NB4 (cell line): ENCODE measurements at places on chromosomes 3 and 15.

DNA sequence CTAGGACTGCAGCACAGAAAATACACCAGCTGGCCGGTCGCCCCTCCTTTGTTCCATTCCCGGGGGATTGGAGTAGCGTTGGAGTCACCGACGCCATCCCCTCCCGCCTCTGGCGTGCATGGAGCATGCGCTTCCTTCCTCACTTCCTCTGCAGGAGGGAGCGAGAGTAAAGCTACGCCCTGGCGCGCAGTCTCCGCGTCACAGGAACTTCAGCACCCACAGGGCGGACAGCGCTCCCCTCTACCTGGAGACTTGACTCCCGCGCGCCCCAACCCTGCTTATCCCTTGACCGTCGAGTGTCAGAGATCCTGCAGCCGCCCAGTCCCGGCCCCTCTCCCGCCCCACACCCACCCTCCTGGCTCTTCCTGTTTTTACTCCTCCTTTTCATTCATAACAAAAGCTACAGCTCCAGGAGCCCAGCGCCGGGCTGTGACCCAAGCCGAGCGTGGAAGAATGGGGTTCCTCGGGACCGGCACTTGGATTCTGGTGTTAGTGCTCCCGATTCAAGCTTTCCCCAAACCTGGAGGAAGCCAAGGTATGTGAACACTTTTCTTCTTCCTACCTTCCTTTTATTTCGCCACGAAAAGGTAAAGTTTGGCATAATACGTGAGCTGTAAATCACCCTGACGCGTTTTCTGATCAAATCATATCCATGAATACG, at the start of gene SCG3:
Gene SCG3, plus strand, starts transcription at position 201 of the 661 bp plus-strand sequence. Its CDS starts 253 bp downstream, at position 454.
- peak; percentile 88 for DNase-seq

DNA sequence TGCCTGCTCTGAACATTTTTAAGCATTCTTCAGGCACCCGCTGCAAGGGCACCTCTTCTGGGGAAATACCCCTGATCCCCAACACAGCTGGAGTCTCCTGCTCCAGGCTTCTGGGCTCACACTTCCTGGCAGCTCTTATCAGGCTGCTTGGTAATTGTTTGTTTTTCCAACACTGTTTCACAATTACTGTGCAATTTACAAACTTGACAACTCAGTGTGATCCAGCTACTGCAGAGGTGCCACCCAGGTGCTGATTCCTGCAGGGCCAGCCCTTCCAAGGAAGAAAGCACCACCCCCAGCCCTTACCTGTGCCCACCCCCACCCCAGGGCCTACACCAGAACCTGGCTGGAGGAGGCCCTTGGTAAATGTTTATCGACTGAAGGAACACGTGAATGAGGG, 66.5 kb downstream of the MAGEF1 start:
- DNase-seq = no peak

DNA sequence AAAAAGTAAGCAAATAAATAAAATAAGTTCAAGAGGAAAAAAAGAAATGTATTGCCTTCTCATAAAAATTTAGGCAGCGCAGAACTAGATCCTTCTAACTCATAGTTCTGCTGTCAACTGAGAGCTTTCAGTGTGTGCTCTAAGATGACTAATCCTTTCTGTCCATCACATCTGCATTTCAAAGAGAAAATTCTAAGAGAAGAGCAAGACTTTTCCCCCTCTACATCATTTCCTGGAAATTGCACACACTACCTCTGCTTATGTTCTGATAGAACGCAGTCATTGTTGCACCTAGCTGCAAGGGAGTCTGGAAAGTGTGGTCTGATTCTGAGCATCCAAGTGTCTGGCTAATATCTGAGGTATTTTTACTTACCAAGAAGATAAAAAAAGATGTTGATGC, 39.6 kb upstream of the SLCO3A1 start:
- DNase-seq = no peak

- no peak for DNase-seq
Measured at GRCh38 chr3:181851063-181851462, 139.3 kb downstream of the SOX2 start.

DNA sequence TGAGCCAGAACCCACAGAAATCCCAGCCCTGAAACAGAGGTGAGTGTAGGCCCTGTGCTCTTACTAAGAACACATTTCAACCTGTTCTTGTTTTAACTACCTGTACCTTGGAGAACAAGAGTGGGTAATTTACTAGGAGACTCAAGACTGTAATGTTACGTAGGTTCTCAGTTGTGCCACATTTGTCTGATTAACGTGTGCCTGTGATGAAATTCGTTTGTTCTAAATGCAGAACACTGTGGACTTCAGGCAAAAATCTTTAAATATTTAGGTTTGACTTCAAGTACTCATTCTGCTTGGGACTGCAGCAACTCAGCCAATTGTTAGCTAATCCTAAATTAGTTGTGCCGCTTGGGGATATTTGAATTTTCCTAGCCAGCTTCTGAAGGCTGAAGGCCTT, 28.3 kb downstream of the GTF2E1 start:
- no peak for DNase-seq

DNA sequence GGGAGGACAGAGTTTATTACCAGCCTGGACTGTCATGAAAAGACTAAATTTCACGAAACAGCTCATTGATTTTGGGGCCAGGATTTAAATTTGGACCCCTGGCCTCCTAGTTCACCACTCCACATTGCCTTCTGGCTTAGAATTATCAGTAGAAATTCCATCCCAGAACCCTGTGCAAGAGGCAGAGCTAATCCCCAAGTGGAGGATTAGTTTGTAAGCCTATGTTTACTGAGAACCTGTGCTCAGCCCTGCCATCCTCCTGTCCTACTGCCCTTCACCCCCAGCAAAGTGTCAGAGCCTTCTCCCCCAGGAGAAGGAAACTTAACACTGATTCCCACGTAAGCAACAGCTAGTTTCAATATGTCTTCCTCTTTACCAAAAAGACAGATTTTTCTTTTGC, 99.4 kb downstream of the SST start:
- DNase-seq = no peak

DNA sequence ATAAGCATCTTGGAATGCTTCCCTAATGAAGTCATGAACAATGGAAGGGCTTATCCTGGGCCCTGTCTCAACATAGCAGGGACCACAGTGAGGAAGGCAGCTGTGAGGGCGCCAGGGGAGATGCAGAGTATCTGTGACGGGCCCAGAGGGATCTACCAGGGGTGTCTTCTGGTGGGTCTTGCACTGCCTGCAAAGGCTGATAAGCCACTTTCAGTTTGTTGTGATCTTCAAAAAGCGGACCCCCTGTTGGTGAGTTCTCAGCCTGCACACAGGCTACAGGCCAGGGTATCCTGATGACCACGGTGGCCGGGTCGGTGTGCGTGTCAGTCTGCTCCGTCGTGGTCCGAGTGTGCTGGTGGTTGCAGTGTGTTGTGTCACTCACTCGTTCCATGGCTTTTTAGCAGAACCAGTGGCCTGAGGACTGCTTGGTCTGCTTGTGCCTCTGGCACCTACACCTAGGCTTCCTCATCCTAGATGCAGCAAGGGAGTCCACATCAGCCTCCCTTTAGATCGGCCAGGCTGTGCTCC, 46.8 kb downstream of the CHDH start:
- DNase-seq = no peak

- no peak for DNase-seq
Measured at GRCh38 chr3:98553753-98554152, 22.0 kb downstream of the GPR15 start.

- no peak for DNase-seq
Measured at GRCh38 chr3:159378396-159379194, 576.7 kb downstream of the MFSD1 start.

- no peak for DNase-seq
Measured at GRCh38 chr15:78064544-78064943, 13.0 kb downstream of the TBC1D2B start.

DNA sequence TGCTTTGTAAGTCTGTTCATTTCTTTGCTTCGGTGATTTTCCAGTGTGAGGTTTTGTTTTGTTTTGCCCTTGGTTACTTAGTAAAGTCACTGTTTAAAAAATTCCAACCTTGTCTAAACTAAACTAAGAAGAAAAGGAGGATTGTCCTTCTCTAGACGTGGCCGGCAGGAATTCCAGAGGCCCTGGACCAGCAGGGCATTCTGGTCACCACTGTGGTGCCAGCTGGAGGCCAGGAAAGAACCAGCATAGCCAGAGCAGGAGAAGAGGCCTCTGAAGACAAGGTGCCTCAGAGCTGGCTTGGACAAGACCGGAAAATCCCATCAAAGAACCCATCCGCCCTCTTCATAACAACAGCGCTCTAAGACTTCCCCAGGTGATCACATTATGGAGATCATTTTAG, 8.2 kb downstream of the PLOD2 start:
- no peak for DNase-seq

DNA sequence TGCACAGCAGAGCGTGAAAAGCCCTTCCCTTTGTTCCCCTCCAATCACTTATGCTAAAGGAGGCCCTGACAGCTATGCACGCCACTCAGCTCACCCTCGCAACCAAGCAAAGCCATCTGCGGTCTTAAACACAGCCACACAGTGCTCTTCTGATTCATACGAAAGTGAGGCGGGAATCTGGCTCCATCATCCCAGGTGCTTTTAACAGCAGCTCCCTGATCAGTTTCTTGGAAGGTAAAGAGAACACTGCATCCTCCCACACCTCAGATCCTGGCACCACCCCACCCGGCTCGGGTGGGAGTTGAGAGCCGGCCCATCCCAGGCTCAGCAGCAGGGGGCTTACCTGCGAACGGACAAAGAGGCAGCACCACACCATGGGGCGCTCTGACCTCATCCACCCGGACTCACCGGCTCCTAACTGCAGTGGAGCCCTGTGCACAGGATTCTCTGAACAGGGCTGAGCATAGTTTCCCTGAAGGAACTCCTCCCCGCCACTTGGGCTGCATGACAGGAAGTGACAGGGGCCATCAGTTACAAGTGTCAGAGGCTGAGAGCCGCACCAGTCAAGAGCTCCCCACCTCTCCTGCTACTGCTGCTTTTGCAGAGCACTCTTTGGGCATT, 114.3 kb upstream of the ARHGEF3 start:
- peak; percentile 40 for DNase-seq

DNA sequence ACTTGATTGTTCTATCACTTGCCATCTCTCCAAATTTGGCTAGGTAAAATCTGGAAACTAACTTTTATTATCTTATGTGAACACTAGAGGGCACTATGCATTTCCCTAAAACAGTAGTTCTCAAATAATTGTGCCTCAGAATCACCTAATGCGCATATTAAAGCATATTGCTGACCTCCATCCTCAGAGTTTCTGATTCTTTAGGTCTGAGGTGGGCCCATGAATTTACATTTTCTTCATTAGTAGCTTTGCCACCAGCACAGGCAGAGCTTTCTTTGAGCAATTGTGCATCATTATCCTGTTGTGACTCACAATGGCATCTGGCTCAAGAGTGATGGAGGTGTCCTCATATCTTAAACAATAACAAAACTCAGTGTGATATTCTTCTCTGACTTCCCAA, 17.5 kb upstream of the BCHE start:
- peak; percentile 14 for DNase-seq
